ENCODE measurements at places on chromosomes 11 and 22.
A peak's percentile ranks its signal among the peaks of the same experiment; 100 is the strongest.

DNA sequence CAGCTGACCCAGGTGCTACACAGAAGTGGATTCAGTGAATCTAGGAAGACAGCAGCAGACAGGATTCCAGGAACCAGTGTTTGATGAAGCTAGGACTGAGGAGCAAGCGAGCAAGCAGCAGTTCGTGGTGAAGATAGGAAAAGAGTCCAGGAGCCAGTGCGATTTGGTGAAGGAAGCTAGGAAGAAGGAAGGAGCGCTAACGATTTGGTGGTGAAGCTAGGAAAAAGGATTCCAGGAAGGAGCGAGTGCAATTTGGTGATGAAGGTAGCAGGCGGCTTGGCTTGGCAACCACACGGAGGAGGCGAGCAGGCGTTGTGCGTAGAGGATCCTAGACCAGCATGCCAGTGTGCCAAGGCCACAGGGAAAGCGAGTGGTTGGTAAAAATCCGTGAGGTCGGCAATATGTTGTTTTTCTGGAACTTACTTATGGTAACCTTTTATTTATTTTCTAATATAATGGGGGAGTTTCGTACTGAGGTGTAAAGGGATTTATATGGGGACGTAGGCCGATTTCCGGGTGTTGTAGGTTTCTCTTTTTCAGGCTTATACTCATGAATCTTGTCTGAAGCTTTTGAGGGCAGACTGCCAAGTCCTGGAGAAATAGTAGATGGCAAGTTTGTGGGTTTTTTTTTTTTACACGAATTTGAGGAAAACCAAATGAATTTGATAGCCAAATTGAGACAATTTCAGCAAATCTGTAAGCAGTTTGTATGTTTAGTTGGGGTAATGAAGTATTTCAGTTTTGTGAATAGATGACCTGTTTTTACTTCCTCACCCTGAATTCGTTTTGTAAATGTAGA lies 1.7 kb downstream of the MALAT1 start:
- DNase-seq, result peak; percentile 82

DNA sequence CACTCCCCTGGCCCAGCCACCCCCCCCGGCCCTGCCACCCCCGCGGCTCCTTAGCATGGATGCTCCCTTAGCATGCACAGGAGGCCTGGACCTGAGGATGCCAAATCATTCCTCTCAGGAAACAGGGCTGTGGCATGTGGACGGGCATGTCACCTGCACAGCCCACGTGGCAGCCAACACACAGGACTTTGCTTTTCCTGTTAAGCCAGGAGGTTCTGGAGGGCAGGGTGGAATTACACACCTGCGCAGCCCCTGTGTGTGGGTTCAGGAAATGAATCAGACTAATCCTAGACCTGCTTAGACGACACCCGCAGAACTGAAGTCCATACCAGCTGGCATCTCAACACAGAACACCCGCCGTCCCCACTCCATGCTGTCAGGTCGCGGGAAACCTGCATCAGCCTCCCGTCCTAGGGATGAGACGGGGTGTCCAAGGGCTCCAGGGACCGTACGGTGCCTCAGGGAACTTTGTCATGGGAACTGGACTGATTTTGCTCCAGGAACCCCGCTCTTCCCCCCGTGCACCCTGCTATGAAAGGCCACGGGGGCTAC lies 10.2 kb downstream of the CERK start:
- DNase-seq, result no peak

- peak; percentile 78 for DNase-seq
Measured at GRCh38 chr22:21632237-21632895, at the start of gene CCDC116. Gene CCDC116, plus strand, starts transcription at chr22:21632760. Its CDS starts 422 bp downstream, at chr22:21633182.

DNA sequence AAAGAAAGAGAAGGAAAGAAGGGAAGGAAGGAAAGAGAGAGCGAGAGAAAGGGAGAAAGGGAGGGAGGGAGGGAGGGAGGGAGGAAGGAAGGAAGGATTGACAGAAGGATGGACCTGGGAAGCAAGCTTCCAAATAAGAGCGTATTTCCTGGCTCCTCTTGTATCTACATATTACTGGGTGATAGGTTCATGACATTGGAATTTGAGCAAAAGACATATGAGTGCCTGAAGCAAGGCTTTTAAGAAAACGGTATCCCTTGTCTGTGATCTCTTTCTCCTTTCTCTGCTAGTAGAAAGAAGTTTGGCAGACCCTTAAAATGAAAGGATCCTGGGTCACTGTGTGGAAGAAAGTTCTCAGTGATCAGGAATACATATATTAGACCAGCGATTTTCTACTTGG lies 932.2 kb upstream of the CCDC90B start:
- no peak for DNase-seq

GRCh38 chr11:43245466-43245865 lies 66.3 kb upstream of the API5 start:
- no peak for DNase-seq

DNA sequence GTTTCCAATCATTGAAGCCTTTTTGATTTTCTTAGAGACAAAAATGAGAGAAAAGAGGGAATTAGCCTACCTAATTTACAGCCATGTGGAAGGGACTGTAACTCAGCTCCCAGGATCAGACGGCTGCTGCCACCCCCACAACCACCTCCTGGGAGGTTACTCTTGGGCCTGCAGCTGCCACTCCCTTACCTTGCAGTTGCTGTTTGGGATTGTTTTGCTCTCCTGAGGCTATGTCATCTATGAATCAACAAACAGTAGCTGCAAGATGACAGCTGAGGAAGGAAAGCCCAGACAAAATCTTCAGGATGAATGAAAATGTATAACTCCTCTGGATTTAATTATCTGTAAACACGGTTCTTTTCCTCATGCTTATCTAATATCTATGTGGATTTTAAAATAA lies 28.0 kb upstream of the ZC3H12C start:
- DNase-seq, result no peak

- no peak for DNase-seq
Measured at GRCh38 chr11:58125469-58125868, at the start of gene OR9I1. Gene OR9I1, minus strand, starts transcription at chr11:58125530. Its CDS starts 6,086 bp downstream, at chr11:58119444.

GRCh38 chr11:10638316-10638925 lies 55.1 kb downstream of the IRAG1 start:
- DNase-seq, result no peak

- DNase-seq, result peak; percentile 49
Measured at GRCh38 chr11:64074239-64074638, 38.5 kb downstream of the FLRT1 start.

DNA sequence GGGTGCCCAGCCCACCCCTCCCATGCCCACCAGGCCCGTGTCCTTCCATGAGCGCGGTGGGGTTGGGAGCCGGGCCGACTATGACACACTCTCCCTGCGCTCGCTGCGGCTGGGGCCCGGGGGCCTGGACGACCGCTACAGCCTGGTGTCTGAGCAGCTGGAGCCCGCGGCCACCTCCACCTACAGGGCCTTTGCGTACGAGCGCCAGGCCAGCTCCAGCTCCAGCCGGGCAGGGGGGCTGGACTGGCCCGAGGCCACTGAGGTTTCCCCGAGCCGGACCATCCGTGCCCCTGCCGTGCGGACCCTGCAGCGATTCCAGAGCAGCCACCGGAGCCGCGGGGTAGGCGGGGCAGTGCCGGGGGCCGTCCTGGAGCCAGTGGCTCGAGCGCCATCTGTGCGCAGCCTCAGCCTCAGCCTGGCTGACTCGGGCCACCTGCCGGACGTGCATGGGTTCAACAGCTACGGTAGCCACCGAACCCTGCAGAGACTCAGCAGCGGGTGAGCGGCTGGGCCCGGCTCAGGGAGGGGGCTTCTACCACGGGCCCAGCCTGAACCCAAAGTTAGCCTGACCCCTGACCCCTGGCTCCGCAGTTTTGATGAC lies 3.0 kb downstream of the PKP3 start:
- peak; percentile 73 for DNase-seq

DNA sequence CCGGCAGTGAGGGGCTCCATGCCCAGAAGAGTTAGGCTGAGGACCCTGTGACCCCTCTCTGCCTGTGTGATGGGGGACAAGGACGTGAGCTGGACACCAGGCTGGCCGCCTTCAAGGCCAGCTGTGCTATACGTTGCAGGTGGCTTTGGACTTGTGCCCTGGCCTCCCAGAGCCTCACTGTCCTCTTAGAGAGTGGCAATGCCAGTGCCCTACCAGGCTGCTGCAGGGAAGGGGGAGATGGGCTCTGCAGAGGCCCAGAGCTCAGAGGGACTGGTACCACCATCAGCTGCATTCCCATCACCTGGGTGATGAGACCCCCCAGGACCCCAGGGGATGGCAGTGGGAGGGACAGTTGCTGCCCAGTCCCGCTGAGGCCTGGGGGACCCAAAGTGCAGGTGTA lies 90.4 kb upstream of the SHISAL1 start:
- DNase-seq, result no peak

DNA sequence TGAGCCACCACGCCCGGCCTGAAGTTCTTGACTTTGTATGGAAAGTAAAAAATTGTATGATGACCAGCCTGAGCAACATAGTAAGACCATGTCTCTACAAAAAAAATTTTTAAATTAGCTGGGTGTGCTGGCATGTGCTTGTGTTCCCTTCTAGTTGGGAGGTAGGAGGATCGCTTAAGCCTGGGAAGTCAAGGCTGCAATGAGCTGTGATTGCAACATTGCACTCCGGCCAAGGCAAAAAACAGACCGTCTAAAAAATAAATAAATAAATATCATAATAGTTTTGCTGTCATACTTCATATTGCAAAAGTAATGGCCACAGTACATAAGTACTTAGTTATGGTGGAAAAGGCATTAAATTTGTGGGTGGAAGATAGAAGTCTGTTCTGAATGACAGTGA lies 3.4 kb downstream of the AGBL2 start:
- DNase-seq, result no peak

DNA sequence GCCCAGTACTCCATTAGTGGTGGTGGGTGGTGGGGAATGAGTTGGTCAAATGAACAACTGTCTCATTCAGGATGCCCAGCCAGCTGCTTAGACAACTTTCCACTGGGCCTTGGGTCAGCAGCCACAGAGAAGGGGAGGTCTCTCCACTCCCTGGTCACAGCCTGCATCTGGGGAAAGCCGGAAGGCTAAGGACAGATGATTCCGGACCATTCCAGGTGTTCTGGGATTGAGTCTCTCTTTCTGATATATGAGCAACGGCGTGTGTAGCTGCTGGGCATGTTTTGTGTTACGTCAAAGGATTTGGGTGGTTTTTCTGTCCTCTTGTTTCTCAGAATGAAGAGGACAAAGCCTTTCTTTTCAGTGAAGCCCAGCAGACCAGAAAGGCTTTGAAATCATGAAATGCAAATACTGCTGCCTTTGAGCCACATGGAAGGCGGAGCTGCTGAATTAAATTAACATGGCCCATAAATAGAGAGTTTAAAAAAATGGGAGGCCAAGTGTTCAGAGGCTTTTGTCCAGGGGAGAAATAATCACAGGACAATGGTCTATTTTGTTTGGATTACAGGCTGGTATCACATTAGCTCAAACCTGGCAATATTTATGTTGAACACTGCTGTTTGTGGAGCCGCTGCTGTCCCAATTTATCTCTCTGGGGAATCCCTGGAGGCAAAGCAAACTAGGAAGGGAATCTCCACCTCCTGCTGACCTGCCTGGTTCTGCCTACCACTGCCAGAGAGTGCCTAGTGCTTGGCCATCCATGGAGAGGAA lies 234.4 kb upstream of the E2F8 start:
- no peak for DNase-seq

GRCh38 chr11:79406376-79406775 lies 34.5 kb downstream of the TENM4 start:
- no peak for DNase-seq

GRCh38 chr11:112523477-112523876 lies 262.8 kb upstream of the PLET1 start:
- no peak for DNase-seq

- DNase-seq, result peak; percentile 97
Measured at GRCh38 chr11:64885367-64886286, 7.2 kb upstream of the EHD1 start.

DNA sequence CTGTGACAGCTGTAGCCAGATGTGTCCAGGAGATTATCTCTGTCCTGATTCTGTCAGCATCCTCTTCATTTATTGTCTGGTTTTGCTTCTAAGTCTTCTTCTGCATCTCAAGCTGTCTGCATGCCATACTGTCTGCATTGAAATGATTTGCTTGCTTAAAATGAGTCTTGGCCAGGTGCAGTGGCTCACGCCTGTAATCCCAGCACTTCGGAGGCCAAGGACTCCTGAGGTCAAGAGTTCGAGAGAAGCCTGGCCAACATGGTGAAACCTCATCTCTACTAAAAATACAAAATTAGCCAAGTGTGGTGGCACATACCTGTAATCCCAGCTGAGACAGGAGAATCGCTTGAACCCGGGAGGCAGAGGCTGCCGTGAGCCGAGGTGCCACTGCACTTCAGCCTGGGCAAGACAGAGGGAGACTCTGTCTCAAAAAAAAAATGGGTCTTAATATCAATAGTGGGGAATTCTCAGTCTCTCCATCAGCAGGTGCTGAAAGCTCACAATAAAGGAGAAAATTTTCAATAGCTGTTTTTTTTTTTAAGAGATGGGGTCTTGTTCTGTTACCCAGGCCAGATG lies 39.2 kb upstream of the AMPD3 start:
- DNase-seq, result no peak

DNA sequence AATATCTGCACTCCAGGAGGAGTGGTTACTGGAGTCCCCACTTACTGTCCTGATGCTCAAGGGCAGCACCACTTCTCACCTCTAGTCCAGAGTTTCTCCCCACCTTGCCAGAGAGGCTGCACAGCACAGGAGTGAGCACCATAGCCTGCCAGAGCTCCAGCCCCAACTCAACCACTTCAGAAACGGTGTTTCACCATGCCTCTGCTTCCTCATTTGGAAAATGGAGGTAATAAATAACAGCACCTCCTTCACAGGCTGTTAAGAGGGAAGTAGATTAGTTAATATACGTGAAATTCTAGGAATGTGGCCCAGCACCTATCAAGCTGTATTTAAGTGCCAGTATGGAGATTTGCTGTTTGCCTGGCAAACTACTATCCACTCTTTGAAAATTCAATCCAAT lies 63.0 kb downstream of the GALNT18 start:
- no peak for DNase-seq

DNA sequence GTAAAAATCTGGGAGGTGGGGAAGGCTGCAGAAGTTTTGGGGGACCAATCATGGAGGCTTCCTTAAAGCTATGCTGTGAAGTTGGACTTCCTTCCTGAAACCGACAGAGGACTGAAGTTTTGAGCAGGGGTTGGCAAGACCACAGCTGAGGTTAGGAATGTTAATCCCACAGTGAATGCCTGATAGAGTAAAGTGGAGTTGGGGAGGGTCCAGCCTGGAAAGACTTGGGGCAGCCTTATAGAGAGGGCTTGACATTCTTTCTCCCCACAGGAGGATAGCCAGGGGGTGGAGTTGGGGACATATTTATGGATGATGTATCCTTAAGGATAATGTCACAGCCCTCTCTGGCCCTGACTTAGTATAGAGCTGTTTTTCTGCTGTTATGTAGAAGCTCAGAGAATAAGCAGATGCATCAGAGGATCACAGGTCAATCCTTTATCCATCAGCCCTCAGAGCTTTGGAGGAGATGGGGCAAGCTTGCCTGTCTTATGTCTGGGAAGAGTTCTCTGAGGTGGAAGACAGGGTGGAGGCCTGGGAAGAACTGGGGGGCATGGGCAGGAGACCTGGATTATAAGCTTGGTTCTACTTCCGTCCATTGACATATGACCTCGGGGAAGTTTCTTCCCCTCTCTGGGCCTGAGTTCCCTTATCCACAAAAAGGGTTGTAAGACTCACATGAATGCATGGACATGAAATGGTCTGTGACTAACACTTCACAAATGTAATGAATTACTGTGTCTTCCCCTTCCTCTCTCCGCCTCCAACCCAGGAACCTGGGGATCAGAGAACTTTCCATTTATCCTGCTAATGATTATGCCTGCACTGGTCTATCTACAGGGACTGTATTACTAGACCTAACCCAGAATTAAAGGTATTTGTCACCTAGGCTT lies 317.8 kb downstream of the MIAT start:
- DNase-seq, result no peak

GRCh38 chr22:45892681-45893461 lies 84.1 kb downstream of the WNT7B start:
- DNase-seq, result no peak

- DNase-seq, result no peak
Measured at GRCh38 chr22:16810188-16810802, 14.9 kb downstream of the XKR3 start.

- no peak for DNase-seq
Measured at GRCh38 chr11:129605815-129606214, 209.8 kb upstream of the TMEM45B start.
